Left hindlimb (tissue), 1 donor: ENCODE measurements at places on chromosomes 7 and 10.

GRCh38 chr10:43938810-43939209, 290.1 kb upstream of the ZNF32 start:
- peak; percentile 1 for DNase-seq

GRCh38 chr10:88800152-88801125, 2.1 kb upstream of the LIPM start:
- no peak for DNase-seq

DNA sequence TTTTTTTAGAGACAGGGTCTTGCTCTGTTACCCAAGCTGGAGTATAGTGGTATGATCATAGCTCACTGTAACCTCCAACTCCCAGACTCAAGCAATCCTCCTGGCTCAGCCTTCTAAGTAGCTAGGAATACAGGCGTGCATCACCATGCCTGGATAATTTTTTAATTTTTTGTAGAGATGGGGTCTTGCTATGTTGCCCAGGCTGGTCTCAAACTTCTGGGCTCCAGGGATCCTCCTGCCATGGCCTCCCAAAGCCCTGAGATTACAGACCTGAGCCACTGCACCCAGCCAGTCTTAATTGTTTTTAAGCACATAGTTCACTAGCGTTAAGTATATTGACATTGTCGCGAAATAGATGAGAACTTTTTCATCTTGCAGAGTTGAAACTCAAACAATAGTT, 2.0 kb downstream of the SUPV3L1 start:
- no peak for DNase-seq

- DNase-seq = no peak
These were observed 997.0 kb downstream of the GATA3 start for GRCh38 chr10:9051328-9051974.

- no peak for DNase-seq
These were observed 133.0 kb downstream of the CYP26A1 start for GRCh38 chr10:93206652-93207051.

GRCh38 chr7:146355216-146355615, 238.6 kb downstream of the CNTNAP2 start:
- DNase-seq = no peak

DNA sequence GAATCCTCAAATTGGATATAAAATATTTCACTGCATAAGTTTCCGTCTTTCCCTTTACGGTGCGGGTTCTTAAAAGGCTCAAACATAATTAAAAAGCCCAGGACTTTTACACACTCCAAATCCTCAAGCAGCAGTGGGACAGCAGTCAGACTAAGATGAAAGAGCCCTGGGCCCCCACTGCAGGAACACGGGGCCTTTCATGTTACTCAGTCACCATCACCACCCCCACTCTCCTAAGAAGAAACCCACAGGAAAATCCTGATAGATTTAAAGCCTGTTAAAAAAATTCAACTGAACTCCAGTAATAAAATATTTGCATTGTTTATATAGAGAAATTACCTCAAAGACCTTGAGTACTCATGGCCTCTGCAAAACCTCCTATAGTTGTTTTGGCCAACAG, 74.0 kb upstream of the TRIL start:
- no peak for DNase-seq

DNA sequence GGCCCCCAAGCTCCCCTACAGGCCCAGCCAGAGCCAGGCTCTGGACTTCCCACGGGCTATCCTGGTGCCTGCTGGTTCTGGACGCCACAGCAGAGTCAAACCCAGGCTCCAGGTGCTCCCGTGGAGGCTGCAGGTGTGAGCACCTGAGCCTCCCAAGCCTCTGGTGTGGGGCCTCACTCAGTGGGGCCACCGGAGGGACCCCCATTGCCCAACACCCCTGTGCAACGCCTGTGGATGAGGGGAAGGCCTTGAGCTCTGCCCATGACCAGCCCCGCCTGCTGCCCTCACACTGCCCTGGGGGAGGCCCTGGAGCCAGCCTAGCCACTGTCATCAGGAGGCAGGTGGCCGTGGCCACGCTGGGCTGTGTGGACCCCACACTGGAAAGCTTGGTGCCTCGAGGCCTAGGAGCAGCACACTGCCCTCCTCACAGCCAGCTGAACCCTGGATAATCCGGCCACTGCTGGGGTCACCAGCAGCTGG, 229.3 kb downstream of the MAD1L1 start:
- DNase-seq = peak; percentile 18
